Pancreas (tissue), 10 donors: ENCODE measurements at places on chromosomes 7 and 10. TPM values are rescaled to one million over a fixed set of nuclear protein-coding genes. Genes with fewer than 3 reads are reported as not detected.

DNA sequence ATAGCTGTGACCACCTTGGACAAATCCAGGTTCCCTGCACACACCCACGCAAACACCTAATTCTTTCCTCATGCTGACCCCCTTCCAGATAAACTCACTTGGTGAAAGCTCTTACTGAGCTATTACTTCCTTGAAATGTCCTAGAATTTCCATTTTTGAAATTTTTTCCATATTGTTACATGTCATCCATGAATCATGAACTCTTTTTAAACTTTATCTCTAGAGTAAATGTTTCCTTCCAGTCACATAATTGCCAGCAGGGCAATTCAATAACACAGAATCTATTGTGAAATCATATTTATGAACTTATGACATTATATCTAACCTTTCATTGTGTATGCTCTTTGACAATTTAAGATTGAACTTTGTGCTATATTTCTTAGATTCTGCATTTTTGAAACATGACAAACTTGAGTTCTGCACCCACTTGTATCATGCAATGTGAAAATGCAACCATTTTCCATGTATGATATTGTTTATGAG lies 26.8 kb upstream of the FGL2 start:
- H3K36me3 ChIP-seq: no peaks in the 10 kb centered on the region
- H3K4me1 ChIP-seq: no peaks in the 10 kb centered on the region
- H3K4me3 ChIP-seq: no peak overlapping the region
- H3K27ac ChIP-seq: peak overlapping the region; percentile 56
- no peak for DNase-seq

DNA sequence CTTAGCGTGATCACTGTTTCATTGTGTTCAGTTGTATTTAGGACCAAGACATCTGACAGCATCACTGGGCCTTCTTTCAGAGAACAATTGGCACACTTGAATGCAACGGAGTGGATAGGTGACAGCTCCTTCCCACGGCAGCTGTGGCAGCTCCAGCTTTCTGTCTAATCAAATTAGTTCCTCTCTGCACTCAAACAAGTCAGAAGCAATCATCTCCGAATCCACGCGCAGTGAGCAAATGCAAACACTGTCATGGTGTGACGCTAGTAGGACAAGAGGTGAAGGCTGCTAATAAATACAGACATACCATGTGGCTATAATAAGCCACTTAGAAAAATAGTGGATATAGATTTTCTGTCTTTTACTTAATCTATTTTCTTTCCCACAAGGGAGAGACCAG lies 542.4 kb downstream of the ACTR3B start:
- H3K4me1 ChIP-seq: no peaks in the 10 kb centered on the region
- no peaks in the 10 kb centered on the region for H3K27me3 ChIP-seq
- no peak for DNase-seq
- no peaks in the 10 kb centered on the region for H3K36me3 ChIP-seq
- H3K27ac ChIP-seq: no peak overlapping the region
- H3K4me3 ChIP-seq: no peak overlapping the region

The ZNF425 gene
- total RNA-seq: 1.4 TPM

The RNLS gene
- 4.7 TPM for total RNA-seq

DNA sequence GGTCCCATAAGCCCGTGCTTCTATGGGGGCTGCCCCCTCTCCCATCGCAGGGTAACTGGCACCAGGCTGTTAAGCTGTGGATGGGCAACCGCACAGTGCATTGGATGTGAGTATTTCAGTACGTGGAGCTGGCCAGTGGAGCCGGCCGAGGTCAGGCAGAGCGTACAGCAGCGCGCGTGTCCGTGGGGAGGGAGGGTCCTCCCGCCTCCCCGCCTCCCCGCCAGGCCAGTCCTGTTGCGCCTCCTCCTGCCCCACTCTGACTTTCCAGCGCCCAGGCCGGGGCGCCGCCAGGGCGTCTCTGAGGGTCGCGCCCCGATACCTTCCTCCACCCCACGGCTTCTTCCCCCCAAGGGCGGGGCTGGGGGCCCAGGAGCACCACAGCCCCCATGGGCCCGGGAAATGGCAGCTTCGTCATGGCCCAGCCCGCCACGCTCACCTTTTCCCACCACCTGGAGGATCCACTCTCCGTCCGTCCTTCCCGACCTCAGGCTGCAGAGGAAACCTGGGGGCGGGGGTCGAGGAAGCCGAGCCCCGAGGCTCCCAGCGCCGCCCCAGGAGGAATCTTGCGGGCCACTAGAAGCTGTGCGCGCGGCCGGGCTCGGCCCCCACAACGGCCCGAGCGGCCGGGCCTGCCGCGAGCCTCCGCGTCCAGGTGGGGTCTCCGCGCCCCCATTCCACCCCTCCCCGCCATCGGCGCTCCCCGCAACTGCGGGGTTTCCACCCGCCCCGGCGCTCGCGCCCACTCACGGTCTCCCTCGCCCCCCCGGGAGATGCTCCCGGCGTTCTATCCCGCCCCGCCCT lies 831 bp upstream of the PFKP start:
- H3K36me3 ChIP-seq: no peaks in the 10 kb centered on the region
- H3K27ac ChIP-seq: no peak overlapping the region
- no peaks in the 10 kb centered on the region for H3K4me1 ChIP-seq
- no peaks in the 10 kb centered on the region for H3K27me3 ChIP-seq
- DNase-seq: no peak

The ZNF727 gene
- total RNA-seq: 2.9 TPM

- no peaks in the 10 kb centered on the region for H3K36me3 ChIP-seq
- H3K4me1 ChIP-seq: peaks cover 4% of the 10 kb centered on the region
- no peaks in the 10 kb centered on the region for H3K27me3 ChIP-seq
- no peak for DNase-seq
- no peak overlapping the region for H3K27ac ChIP-seq
- H3K4me3 ChIP-seq: no peak overlapping the region
These were observed 13.7 kb downstream of the PHTF2 start for GRCh38 chr7:77812290-77812685.

The AEBP1 gene
- 7.1 TPM for total RNA-seq

- H3K27ac ChIP-seq: peak overlapping the region; percentile 91
- no peaks in the 10 kb centered on the region for H3K36me3 ChIP-seq
- H3K27me3 ChIP-seq: no peaks in the 10 kb centered on the region
- H3K4me3 ChIP-seq: no peak overlapping the region
- peaks cover 6% of the 10 kb centered on the region for H3K4me1 ChIP-seq
These were observed 2.2 kb downstream of the DUSP5 start for GRCh38 chr10:110499796-110500514.
